ENCODE measurements at places on chromosomes 16 and 17.

DNA sequence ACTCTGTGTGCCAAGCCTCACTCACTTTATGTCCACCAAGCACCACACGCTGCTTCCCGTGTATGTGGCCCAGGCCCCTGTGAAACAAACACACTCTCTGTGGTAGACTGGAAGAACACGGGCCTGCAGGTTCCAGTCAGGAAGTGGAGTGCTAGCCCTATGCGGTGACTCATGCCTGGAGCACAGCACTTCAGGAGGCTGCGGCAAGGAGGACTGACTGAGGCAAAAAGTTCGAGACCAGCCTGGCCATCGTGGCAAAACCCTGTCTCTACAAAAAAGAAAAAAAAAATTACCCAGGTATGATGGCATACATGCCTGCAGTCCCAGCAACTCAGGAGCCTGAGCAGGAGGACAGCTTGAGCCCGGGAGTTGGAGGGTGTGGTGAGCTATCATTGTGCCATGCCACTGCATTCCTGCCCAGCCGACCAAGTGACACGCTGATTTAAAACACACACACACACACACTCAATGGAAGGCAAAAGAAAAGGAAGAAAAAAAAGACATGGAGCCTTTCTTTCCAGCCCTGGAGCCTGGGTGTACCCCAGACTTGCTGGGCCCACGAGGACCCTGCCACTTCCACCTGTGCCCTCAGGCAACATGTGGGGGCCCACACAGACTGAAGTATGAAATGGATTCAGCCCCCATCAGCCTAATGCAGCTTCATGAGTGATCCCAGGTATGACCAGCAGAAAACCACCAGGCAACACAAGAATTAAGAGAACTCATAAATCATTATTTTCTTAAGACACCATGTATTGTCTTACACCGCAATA is 126.6 kb downstream of the ANKRD11 start:
- peak; percentile 35 for DNase-seq

- DNase-seq: no peak
These were observed 124.3 kb upstream of the IRX5 start for GRCh38 chr16:54806378-54806777.

DNA sequence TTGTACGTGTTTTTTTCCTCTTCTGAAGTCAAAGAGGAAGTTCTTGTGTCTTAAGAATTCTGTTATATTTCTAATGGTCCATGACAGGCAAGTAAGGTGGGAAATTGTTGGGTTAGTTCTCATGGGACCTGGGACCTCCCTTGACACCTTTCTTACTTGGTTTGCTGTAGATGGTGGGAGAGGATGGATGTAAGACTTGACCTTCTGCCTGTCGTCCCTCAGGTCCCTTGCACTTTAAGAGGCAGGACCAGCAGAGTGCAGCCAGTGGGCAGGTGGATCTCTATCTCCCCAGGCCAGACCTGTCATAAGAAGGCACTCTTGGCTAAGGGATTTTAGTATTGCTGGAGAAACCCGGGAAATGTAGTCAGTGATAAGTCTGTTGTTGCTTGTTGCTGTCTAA is 12.1 kb downstream of the HAPSTR1 start:
- no peak for DNase-seq

GRCh38 chr16:711548-712320 is 3.2 kb upstream of the METRN start:
- DNase-seq: peak; percentile 73

DNA sequence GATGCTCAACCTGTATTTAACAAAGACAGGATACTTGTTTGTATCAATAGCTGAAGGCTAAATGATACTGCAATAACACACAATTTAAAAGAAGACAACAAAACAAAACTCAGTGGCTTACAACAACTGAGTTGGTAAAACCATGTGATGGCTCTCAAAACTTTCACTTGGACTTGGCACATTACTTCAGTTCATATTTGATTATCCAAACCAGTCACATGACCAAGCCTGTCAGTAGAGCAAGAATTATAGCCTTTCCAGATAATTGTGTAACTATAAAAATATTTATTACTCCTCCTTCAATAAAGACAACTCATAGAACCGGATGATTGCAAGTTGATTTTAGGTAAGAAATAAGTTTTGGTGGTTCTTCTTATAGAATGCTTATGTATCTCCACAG is 56.8 kb downstream of the NQO1 start:
- DNase-seq: no peak

DNA sequence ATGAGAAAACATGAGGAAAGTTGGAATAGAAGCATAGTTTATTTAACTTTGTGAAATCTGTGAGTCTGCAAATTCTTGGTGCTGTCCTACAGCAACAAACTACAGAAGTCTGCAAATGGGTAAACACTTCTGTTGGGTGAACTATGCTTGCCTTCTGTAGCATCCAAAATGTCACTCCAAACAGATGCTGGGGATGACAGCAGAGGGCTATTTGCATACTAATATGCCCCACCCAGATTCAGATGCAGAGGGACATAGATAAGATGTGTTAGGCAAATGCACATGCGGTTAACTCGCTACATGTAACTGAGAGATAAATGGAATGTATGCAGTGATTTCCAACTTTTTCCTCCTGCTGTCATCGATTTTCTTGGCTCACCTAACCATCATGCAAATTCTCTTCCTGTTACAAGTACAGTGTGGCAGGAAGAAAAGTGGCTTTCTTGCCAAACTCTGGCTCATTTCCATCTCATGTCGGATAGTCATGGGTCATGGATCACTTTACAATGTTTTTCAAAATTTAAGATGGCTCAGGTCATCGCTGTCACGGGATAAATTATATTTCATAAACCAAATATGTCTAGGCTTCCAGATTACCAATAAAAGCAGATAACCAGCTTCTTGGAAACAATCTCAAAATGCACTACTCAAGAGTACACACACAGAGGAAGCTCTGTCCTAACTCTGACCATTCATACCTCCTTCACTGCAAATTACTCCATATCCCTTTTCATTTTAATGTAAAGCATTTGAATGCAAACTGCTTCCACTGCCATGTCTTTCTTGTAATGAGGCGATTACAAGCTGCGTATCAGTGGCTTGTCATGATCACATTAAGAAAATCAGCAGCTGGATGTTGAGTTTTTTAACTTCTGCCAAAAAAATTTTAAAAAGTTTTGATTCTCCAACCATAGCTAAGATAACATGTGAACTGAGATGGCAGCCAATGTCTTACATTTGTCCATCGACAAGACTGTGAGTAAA is 47.7 kb downstream of the ADAMTS18 start:
- no peak for DNase-seq

DNA sequence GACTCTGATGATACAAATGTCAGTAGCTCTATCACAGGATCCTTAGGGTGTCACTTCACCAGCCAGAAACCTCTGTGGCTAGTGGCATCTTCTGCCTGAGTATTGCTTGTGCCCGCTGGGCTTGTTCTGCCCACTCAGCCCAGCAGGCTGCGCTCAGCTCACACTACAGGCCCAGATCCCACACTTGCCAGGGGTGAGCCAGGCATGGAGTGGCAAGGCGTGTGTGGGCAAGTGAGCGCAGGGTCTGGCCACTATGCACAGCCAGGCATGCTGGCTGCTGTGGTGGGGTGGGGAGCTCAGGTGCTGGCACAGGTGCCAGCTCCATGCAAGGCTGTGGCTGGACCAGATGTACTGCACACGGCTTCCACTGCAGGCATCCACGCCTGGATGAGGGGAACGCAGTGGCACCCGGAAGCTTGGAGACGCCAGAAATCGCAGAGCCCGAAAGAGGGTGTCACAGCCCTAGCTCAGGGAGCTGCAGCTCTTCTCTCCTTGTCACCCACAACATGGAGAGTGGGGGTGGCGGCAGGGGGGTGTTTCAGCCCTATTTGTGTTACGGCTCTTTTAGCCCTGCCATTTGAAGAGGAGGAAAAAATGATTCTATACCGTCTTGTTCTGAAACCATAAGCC is 10.2 kb downstream of the CFAP97D1 start:
- DNase-seq: no peak

DNA sequence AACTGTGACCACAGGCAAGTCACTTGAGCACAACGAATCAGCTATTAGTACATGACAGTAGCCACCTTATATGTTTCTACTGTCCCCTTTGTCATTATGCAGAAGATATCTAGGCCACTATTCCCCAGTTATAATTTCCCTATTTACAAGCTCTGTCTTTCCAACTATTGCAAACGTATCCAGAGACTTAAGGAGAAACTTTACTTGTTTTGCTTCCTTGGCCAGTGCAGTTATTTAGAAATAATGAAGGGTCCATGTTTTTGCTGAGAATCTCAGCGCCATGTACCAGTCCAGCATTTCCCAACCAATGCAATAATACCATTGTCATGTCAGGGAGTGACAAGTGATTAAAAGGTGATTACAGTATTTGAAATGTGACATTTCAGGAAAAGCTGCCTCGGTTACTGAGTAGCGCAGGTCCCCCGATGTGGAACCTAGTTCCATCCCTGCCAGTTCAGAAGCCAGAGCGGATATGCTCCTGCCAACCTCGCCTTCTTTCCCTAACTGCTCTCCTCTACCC is 743 bp downstream of the ZNF624 start:
- no peak for DNase-seq

DNA sequence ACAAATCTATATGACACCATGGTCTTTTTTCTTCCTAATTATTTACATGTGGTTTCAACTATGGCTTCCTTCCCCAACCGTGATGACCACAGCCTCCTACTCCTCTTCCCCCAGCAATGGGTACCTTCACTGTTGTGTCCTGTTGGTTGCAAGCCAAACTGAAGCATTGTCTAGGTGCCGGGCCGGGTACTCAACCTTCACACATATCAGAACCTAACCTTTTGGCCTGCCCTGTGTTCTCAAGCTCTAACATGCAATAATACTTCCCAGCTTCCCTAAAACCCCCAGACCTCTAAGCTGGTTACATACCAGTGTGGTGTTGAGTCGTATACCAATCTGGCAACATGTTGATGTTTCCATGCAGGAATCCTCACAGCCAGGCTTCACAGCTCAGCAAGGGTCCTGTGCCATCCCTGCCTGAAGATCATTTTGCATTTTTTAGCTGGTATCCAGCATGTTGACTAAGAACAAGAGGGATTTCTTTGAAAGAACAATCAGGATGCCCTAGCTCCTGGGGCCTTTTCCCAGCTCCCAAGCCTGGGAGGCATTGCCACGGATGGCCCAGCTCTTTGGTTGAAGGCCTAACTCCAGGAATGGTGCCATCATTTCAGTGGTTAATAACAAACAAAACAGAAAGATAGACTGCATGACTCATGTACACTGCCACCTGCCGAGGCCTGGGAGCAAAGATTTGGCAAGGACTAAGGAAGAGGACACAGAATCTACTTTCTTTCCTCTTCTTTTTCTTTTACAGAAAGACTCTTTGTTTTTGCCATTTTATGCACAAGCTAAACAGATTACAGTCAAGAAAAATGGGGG is 373.7 kb upstream of the SALL1 start:
- DNase-seq: no peak

- no peak for DNase-seq
These were observed 584 bp downstream of the TCAP start for GRCh38 chr17:39665642-39666224.
